ENCODE measurements at places on chromosomes 1 and 21. TPM values are rescaled to one million over a fixed set of nuclear protein-coding genes. Genes with fewer than 3 reads are reported as not detected.

GRCh38 chr1:59083946-59084865, 212.7 kb upstream of the FGGY start:
- H3K27ac ChIP-seq = peak overlapping the region; percentile 64
- no peaks in the 10 kb centered on the region for H3K36me3 ChIP-seq
- H3K4me1 ChIP-seq = peaks cover 2% of the 10 kb centered on the region
- DNase-seq = peak; percentile 47

GRCh38 chr1:55378582-55378981, 163.4 kb upstream of the USP24 start:
- no peak for DNase-seq
- H3K4me3 ChIP-seq = no peak overlapping the region
- H3K27me3 ChIP-seq = no peaks in the 10 kb centered on the region
- H3K4me1 ChIP-seq = peaks cover 21% of the 10 kb centered on the region
- no peaks in the 10 kb centered on the region for H3K36me3 ChIP-seq

The PEAR1 gene
- total RNA-seq = 12.2 TPM

The SLC1A7 gene
- not detected for total RNA-seq

DNA sequence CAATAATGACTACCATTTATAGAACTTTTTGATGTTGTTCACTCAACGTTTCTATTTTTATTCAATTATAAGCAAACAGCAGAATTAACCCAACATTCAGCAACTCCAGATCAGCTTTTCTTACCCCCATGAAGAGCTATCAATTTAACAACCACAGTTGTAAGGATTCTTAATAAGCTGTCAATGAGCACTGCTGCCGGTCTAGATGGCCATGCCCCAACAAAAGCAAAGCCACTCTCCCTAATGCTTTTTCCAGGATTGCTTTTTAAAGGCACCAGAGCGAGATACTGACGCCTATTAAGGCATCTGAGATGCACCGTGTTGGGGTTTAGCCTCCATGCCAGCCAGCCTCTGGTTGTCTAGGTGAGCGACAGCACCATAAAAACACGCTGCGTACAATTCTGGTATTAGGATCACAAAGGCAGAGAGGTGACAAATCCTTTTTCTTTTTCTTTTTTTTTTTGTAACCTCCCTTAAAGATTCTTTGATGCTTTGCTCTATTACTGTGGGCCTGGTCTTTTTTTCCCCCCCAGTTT, 39.5 kb downstream of the PTPRC start:
- H3K27me3 ChIP-seq = no peaks in the 10 kb centered on the region
- H3K4me3 ChIP-seq = no peak overlapping the region
- H3K27ac ChIP-seq = no peak overlapping the region
- no peaks in the 10 kb centered on the region for H3K4me1 ChIP-seq

DNA sequence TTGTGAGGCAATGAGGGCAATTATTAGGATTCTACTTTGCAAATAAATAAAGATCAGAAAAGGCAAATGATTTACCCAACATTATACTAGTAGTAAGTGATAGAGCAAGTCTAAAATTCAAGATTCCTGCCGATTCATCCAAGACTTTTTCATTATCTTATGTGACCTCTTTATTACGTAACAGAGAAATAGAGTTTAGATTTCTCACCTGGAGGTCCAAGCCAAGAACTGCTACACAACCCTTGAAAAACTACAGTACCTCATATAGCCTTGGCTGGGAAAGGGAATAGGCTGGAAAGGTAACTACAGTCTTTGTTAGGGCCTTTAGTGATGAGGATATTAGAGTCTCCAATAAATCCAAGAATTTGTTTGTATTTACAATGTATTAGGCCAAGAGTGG, 13.3 kb downstream of the EEIG2 start:
- H3K36me3 ChIP-seq = no peaks in the 10 kb centered on the region
- H3K27me3 ChIP-seq = no peaks in the 10 kb centered on the region
- H3K27ac ChIP-seq = no peak overlapping the region

- H3K36me3 ChIP-seq = no peaks in the 10 kb centered on the region
- no peak overlapping the region for H3K4me3 ChIP-seq
- no peaks in the 10 kb centered on the region for H3K27me3 ChIP-seq
Measured at GRCh38 chr1:64575881-64576676, 106.2 kb downstream of the CACHD1 start.
